GM23248 (cell line): ENCODE measurements at places on chromosomes 11 and 22. TPM values are rescaled to one million over a fixed set of nuclear protein-coding genes. Genes with fewer than 3 reads are reported as not detected.

GRCh38 chr11:12175694-12176241 lies 65.4 kb downstream of the MICAL2 start:
- no peaks in the 10 kb centered on the region for H3K36me3 ChIP-seq
- H3K27ac ChIP-seq: peak overlapping the region; percentile 96
- H3K4me3 ChIP-seq: no peak overlapping the region
- peaks cover 58% of the 10 kb centered on the region for H3K4me1 ChIP-seq

- H3K4me3 ChIP-seq: no peak overlapping the region
- no peak overlapping the region for H3K27ac ChIP-seq
- no peaks in the 10 kb centered on the region for H3K36me3 ChIP-seq
Measured at GRCh38 chr22:37111156-37111717, 1.7 kb upstream of the TMPRSS6 start.

DNA sequence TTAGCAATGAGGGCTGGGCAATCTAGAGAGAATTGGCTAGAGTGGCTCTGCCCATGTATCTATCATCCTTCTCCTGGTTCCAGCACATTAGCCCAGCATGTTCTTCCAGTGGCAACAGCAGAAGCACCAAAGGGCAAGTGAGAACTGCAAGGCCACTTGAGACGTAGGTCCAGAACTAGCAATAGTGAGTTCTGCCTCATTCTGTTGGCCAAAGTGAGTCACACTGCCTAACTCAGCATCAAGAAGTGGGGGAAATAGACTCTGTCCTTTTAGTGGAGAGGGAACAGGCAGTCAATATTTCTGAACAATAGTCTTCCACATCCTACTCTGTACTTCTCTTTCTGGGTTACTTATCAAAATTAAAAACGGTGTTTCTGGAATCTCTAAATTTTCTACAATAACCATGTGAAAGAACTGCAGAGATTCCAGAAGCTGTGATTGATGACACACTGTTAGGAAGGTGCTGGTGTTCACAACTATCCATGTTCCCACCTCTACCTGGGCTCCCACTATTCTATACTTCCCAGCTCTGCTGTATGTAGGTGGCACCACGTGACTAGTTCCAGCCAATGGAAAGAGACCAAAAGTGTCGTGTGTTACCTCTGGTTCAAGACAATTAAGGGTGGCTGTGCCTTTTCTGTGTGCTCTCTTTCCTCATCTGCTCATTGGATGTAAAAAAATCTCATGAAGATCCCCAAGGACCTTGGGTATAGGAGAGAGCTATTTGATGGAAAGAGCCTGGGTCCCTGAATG lies 23.4 kb upstream of the GRK3 start:
- H3K27ac ChIP-seq: no peak overlapping the region
- H3K4me1 ChIP-seq: no peaks in the 10 kb centered on the region
- H3K4me3 ChIP-seq: no peak overlapping the region
- no peaks in the 10 kb centered on the region for H3K36me3 ChIP-seq
- no peak for DNase-seq
- peaks cover 7% of the 10 kb centered on the region; the same call in 1 of the 2 replicates for H3K27me3 ChIP-seq

DNA sequence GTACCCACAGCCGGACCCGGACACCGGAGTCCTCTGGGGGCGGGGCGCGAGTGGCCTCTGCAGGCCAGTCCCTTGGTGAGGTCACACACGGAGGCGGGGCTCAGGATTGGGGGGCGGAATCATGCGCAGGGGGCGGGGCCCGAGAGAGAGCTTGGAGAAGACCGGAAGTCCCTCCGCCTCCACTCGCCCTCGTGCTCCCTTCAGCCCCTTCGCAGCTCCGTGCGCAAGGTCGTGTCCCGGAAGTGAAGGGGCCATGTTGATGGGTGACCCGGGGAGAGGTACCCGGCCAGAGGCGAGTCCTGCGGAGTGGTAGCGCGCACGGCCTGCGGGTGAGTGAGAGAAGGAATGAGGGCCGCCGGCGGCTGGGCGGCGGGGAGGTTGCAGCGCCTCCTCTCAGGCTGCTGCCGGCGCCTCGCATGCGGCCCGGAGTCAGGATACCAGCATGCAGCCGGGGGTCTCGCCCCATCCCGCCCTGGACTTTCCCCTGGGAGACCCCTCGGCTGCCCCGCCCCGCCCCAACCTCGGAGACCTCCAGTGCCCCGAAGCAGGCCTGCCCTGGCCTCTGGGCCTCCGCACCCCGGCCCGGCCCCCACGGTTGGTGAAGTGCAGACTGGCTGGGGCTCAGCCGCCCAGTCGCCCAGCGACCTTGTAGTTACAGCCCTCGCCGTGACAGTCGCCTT lies at the start of gene MIEF1:
TSS of gene MIEF1 (plus strand) at position 182 of the 680 bp plus-strand sequence. CDS start 9,005 bp downstream, outside the sequence.
- H3K4me1 ChIP-seq: peaks cover 15% of the 10 kb centered on the region
- H3K27ac ChIP-seq: peak within 1 kb of the TSS; percentile 53
- H3K36me3 ChIP-seq: peaks cover 24% of the 10 kb centered on the region; the same call in 1 of the 2 replicates
- H3K27me3 ChIP-seq: no peaks in the 10 kb centered on the region
- peak; percentile 99 for DNase-seq

GRCh38 chr11:107731941-107732688 lies 20.3 kb upstream of the SLN start:
- no peaks in the 10 kb centered on the region for H3K27me3 ChIP-seq
- H3K4me1 ChIP-seq: no peaks in the 10 kb centered on the region
- H3K4me3 ChIP-seq: no peak overlapping the region
- DNase-seq: no peak

GRCh38 chr11:26188554-26188953 lies 143.4 kb upstream of the ANO3 start:
- H3K4me3 ChIP-seq: peak overlapping the region; percentile 6; the same call in 1 of the 2 replicates
- H3K4me1 ChIP-seq: peaks cover 48% of the 10 kb centered on the region
- peak; percentile 55 for DNase-seq
- H3K27me3 ChIP-seq: no peaks in the 10 kb centered on the region

The FOXRED2 gene
- polyA plus RNA-seq: 5.0 and 6.5 TPM in 2 replicates

- no peaks in the 10 kb centered on the region for H3K27me3 ChIP-seq
- peaks cover 6% of the 10 kb centered on the region; the same call in 1 of the 2 replicates for H3K4me1 ChIP-seq
- DNase-seq: no peak
Measured at GRCh38 chr22:24089951-24090350, 78.8 kb downstream of the CABIN1 start.

- H3K27ac ChIP-seq: no peak overlapping the region
- no peaks in the 10 kb centered on the region for H3K36me3 ChIP-seq
- no peak for DNase-seq
- 0 out of 2 replicates have a peak, but pooled peaks cover 4% of the 10 kb centered on the region for H3K27me3 ChIP-seq
- H3K4me3 ChIP-seq: no peak overlapping the region
Measured at GRCh38 chr22:37165066-37165465, 15.3 kb upstream of the IL2RB start.

- peaks cover 13% of the 10 kb centered on the region for H3K4me1 ChIP-seq
- H3K4me3 ChIP-seq: no peak overlapping the region
- no peaks in the 10 kb centered on the region for H3K36me3 ChIP-seq
Measured at GRCh38 chr22:30190574-30190973, 56.0 kb downstream of the LIF start.

DNA sequence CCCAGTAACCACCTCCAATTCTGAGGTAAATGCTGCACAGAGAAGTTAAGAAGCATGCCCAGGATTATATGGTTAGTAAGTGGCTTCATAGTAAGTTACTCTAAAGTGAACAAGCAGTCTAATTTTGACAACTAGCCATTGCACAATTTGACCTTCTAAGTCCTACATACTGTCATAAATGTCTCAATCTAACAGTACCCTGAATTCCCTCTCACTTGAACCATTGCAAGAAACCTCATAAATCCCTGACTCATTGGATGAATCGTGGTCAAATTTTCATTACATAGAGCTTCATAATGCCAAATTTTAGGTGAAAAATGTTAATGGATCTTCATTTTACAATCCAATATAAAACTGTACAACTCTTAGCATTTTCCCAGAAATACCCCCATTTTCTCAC lies 217.3 kb upstream of the GRIA4 start:
- no peaks in the 10 kb centered on the region; the same call in 1 of the 2 replicates for H3K36me3 ChIP-seq
- H3K27ac ChIP-seq: no peak overlapping the region
- H3K4me1 ChIP-seq: no peaks in the 10 kb centered on the region
- no peak for DNase-seq
- H3K27me3 ChIP-seq: no peaks in the 10 kb centered on the region

The CCDC15 gene
- 1.6 and 1.8 TPM in 2 replicates for polyA plus RNA-seq

DNA sequence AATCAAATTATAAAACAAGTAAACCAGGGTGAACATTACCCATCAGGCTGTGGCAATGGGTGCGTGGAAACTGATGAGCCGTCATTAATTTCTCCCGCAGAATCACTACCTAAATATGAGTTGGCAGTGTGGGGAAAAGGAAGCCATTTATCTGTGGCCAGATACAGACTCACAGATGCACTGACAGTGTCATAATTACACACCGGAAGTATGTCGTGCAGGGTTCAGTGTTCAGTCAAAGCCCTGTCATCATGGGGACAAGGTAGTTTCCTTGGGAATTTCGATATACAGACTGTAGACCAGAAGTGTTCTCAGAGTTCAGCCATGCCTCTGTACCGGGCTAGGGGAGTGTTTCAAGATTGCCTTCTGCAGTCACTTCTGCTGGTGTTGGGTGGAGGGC lies 119.2 kb upstream of the SEZ6L start:
- no peaks in the 10 kb centered on the region for H3K36me3 ChIP-seq
- no peaks in the 10 kb centered on the region for H3K27me3 ChIP-seq
- no peaks in the 10 kb centered on the region for H3K4me1 ChIP-seq
- H3K4me3 ChIP-seq: no peak overlapping the region

GRCh38 chr11:14612694-14613093 lies 30.9 kb upstream of the PDE3B start:
- H3K36me3 ChIP-seq: no peaks in the 10 kb centered on the region
- no peaks in the 10 kb centered on the region for H3K4me1 ChIP-seq
- no peak for DNase-seq
- 0 out of 2 replicates have a peak, but pooled peaks cover 7% of the 10 kb centered on the region for H3K27me3 ChIP-seq
- no peak overlapping the region for H3K4me3 ChIP-seq
- H3K27ac ChIP-seq: no peak overlapping the region

The LDHAL6A gene
- polyA plus RNA-seq: 0.09 TPM in 1 of 2 replicates, not detected in the other

DNA sequence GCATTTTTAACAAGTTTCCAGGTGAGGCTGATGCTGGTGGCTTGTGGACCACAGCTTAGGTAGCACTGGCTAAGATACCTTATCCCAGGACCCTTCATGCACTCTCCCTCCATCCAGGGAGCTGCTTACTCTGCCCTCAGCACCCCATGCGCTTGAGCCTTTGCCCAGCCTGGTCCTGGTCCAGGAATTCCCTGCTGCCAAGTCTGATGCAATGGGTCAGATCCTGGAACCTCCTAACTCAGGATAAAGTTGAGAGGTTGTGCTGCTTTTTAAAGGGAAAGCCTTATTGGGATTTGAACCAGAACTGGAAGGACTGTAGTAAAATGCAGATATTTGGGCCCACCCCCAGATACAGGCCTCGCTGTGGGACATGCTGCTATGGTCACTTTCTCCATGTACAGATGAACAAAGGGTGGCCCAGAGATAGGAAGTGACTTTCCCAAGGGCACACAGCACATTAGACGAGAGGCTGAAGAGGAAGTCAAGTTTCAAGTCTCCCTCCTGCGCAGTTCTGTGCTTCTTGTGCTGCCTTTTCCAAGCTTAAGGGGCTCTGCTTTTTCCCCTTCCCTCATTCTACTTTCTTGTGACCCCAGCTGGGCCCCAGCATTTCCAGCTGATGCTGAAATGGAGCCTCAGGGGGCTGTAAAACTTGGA lies 824 bp upstream of the LGALS12 start:
- H3K27me3 ChIP-seq: no peaks in the 10 kb centered on the region
- no peak overlapping the region for H3K4me3 ChIP-seq
- H3K4me1 ChIP-seq: no peaks in the 10 kb centered on the region
- H3K36me3 ChIP-seq: no peaks in the 10 kb centered on the region
- no peak for DNase-seq

GRCh38 chr11:126511475-126512115 lies 156.1 kb downstream of the ST3GAL4 start:
- no peak overlapping the region for H3K4me3 ChIP-seq
- H3K4me1 ChIP-seq: no peaks in the 10 kb centered on the region

GRCh38 chr11:69057801-69058200 lies 9.1 kb downstream of the TPCN2 start:
- DNase-seq: no peak
- H3K27me3 ChIP-seq: no peaks in the 10 kb centered on the region
- H3K27ac ChIP-seq: no peak overlapping the region
- H3K4me1 ChIP-seq: no peaks in the 10 kb centered on the region

The TCIRG1 gene
- polyA plus RNA-seq: 65.8 and 75.9 TPM in 2 replicates
